Motor neuron (in vitro differentiated cells): ENCODE measurements at places on chromosomes 12 and 14. TPM values are rescaled to one million over a fixed set of nuclear protein-coding genes. Genes with fewer than 3 reads are reported as not detected.

Gene PLBD1
- total RNA-seq: 5.0 and 6.2 TPM in 2 replicates

Gene AHSA1
- 96.8 and 98.5 TPM in 2 replicates for total RNA-seq

Gene CACNA2D4
- 1.2 and 1.8 TPM in 2 replicates for total RNA-seq

Gene PLXNC1
- 2.9 and 3.6 TPM in 2 replicates for total RNA-seq
